Caudate nucleus (tissue), 63 donors: ENCODE measurements at places on chromosomes 11 and 22.

DNA sequence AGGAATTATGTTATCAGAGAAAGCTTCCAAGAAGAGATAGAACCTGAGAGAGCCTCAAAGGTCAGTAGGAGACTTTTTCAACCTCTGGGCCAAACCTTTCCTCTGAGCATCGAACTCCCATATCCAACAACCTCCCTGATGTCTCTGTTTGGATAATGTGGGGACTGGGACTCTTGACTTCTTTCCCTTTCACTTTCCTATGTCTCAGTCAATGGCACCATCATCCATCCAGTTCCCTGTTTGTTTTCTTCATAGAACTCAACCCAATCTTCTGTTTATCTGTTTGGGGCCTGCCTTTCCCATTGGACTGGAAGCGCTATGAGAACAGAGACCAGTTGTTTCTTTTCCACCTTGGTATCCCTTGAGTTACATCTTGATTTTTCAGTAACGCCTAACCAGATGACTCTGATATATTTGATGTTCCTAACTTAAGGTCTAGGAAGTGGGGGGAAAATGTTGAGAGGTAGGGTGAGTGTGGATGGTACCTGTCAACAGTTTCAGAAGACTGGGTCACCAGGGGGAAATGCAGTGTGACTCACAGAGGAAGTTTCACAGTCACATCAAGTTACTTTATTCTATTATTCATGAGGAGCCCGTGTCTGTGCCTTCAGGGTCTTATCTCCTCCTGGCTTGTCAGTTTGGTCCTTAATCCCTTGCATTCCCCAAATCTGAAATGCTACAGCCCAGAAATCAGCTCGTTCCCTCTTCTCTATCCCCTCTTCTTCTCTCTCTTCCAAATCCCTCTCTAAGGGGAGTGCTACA, 4.5 kb upstream of the KCNE3 start:
- DNase-seq: no peak

- no peak for DNase-seq
Observed at GRCh38 chr11:129998107-129998506, 4.5 kb downstream of the PRDM10 start.

- DNase-seq: no peak
Observed at GRCh38 chr11:82194521-82194920, 539.1 kb downstream of the FAM181B start.

- DNase-seq: no peak
Observed at GRCh38 chr22:42604403-42604802, 10.3 kb downstream of the POLDIP3 start.

DNA sequence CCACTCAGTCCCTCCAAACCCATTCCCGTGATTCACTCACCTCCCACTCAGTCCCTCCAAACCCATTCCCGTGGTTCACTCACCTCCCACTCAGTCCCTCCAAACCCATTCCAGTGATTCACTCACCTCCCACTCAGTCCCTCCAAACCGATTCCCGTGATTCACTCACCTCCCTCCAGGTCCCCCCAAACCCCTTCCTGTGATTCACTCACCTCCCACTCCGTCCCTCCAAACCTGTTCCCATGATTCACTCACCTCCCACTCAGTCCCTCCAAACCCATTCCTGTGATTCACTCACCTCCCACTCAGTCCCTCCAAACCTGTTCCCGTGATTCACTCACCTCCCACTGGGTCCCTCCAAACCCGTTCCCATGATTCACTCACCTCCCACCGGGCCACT, 639.6 kb downstream of the BRD1 start:
- no peak for DNase-seq

DNA sequence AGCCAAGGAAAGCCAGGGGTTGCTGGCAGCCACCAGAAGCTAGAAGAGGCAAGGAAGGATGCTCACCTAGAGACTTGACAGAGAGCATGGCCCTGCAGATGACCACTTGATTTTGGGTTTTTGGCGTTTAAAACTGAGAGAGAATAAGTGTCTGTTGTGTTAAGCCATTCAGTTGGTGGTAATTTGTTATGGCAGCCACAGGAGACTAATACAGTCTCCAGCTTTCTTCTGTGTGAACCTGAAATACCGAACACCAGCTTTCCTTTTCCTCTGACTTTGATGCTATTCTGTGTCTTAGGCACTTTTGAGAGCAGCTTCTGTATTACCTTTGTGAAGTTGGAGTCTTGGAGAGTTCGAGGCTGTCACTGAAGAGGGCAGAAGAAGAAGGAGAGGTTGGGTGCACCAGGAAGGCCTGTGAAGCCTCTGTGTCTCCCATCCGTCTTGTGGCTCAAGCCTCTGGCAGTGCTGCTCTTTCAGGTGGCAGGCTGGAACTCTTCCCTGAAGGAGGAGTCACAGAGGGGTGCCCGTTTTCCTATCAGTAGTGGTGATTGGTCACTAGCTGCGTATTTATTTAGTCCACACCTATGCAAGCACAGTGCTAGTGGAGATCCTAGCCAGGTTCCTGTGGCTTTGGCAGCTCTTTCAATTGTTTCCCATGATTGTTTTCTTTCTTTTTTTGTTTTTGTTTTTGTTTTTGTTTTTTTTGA, 2.5 kb downstream of the TBC1D22A start:
- no peak for DNase-seq

GRCh38 chr22:40553014-40553554, 83.4 kb downstream of the MRTFA start:
- no peak for DNase-seq

DNA sequence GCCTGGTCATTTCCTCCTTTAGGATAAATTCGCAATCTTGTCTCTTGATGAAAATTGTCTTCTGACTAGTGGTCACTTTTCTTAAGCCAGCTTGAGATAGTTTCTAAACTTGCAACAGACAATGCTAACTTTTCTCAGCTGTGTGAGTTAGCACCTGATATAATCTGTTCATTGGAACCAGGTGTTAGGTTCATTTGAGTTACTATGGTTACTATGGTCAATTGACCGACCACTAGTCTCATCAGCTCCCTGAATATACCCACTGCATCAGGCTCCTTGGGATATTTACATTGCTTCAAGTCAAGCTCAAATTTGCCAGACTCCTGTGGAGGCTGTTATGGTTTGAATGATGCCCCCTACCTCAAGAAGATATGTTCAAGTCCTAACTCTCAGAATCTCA, 54.5 kb downstream of the SC5D start:
- no peak for DNase-seq

DNA sequence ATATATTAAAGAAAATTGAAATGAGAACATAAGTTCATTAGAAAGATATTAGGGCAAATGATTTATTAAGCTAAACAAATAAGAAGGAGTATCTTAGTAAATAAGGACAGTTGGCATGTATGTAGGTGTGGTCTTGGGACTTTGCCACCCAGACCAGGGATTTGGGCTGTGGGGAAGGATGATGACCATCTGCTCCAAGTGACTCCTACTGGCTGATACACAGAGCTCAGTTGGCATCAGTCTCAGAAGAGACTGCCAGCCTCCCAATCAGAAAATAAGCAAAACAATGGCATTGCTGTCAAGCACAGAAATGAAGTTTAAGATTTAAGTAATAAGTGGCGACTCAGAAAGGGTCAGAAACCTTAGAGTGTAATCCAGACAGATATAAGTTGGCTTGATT, 49.5 kb downstream of the PAX6 start:
- DNase-seq: no peak

DNA sequence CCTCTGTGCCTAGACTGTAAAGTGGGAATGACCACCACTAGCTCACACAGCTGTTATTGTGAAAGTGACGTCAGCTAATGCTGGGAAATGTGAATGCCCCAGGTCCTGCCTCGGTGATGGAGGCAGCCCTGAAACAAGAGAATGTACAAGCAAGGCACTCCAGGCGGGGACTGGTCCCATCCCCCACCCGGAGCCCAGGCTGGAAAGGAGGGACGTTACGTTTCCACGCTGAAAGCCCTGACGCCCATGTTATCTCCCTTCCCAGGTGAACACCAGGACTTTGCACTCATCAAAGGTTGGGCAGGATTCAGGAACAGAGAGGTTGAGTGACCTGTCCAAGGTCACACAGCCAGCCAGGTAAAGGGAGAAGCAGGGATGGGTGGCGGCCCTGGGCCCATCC, 784 bp downstream of the SULT4A1 start:
- DNase-seq: no peak

- no peak for DNase-seq
Observed at GRCh38 chr22:50665212-50665611, 7.4 kb upstream of the SHANK3 start.

- no peak for DNase-seq
Observed at GRCh38 chr11:43579171-43579918, 101.2 kb upstream of the HSD17B12 start.

- no peak for DNase-seq
Observed at GRCh38 chr11:64631675-64632074, 40.7 kb downstream of the SLC22A12 start.

GRCh38 chr11:33290319-33290718, 33.1 kb downstream of the HIPK3 start:
- DNase-seq: no peak

DNA sequence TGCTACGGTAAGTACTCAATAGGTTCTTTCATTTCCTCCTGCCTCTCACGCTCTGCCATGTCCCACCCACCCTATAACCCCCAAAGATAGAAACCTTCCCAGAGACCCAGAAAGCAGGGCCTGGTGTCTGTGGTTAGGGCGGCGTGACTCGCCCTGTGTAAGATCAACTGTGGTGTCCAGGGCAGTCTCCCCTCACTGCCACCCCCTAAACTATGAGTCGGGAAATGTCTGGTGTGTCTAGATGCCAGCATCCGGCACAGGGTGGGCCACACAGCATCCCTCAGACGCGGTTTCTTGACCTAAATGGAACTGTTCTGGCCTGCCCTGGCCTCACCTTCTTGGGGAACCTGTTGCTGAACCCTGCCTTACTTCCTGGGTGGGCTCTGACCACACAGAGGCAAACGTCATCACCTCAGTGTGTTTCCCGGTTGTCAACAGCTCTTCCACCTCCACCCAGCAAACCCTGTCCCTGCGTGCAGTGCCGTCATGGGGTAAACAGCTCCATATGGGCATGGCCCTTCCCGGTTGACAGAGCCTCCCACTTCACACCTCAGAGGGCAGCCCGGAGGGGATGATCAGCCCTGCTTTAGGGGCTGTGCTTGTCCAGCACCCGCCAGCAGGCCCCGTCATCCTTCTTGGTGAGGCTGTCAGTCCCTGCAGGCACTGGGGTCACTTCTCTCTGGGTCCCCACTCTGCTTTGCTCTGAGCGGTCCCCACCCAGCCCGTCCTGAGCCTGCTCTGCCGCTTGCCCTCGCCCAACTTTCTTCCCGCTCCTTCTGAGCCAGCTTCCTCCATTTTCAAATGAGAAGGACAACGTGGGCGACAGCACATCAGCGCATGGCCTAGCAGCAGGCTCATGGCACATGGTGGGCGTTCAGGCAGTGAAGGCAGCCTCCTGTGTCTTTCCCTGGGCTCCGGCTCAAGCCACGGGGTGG, 6.0 kb downstream of the WNT11 start:
- no peak for DNase-seq

- DNase-seq: no peak
Observed at GRCh38 chr11:102495161-102496042, 35.1 kb downstream of the MMP7 start.

GRCh38 chr22:46727813-46728364, 10.2 kb downstream of the CERK start:
- DNase-seq: no peak

- DNase-seq: no peak
Observed at GRCh38 chr22:32576553-32577253, 102.1 kb downstream of the FBXO7 start.

DNA sequence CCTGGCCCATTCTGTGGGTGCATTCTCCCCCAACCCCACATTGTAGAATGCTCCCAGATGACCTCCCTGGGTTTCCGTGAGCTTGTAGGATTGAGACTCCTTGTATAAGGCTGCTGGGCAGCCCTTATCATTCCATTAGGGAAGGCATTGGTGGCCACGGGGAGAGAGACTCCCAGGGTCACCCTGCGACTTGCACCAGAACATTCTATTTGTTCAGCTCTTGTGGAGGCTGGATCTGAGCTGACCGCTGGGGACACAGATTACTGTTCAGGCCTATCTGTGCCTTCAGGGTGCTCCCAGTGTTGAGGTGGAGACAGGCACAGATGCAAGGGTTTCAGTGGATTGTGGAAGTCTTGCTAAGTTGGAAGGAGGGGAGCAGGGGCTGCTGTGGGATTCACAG, 17.8 kb downstream of the MICALL1 start:
- no peak for DNase-seq

DNA sequence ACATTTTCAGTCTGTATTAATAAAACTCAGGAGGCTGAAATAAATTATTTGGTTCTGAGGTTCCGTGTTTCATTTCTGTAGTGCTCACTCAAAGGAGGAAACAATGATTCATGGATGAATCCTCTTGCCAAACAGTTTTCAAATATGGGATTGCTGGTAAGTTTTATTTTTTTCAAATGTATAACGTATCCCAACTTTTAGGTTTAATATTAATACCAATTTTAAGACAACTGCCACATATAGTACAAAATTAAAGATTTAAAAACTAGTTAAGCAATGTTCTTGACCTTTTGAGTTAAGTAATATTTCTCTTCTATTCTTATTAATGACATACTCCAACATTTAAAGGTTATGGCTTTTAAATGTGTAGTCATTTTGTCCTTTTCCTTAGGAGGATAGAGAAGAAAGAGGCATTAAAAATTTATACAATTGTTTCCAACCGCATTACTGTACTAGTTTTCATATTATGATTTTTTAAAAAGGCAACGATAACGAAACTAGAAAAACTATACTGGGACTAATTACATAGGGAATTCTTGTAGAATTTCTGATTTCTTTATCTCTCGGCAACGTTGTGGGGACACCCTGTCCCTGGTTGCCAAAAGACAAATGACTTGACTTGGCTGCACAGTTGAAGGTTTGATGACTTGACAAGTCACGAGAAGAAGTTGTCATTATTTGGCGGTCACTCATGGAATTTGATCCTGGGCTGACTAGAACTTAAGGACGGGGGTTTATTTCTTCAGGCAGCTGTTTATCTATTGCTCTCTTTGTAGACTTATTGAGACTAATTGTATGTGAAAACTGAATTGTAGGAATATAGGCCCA, 69.1 kb upstream of the ADSL start:
- DNase-seq: no peak

- no peak for DNase-seq
Observed at GRCh38 chr11:92225568-92226330, 1.1 kb downstream of the FAT3 start.

- DNase-seq: no peak
Observed at GRCh38 chr11:28447226-28447625, 339.0 kb downstream of the METTL15 start.

GRCh38 chr11:102347462-102348370, 702 bp downstream of the BIRC2 start:
- DNase-seq: peak; percentile 24

- DNase-seq: no peak
Observed at GRCh38 chr11:1336836-1337646, 27.6 kb upstream of the TOLLIP start.
